Stimulated activated CD8-positive, alpha-beta memory T cell treated with anti-CD3 and anti-CD28 coated beads, Interleukin-15, amount 100 ng/mL, for 1 hour (primary cell): ENCODE measurements at places on chromosomes 6 and 20.

- DNase-seq, result no peak
These were observed 227.2 kb downstream of the TMEM242 start for GRCh38 chr6:157096105-157096504.

DNA sequence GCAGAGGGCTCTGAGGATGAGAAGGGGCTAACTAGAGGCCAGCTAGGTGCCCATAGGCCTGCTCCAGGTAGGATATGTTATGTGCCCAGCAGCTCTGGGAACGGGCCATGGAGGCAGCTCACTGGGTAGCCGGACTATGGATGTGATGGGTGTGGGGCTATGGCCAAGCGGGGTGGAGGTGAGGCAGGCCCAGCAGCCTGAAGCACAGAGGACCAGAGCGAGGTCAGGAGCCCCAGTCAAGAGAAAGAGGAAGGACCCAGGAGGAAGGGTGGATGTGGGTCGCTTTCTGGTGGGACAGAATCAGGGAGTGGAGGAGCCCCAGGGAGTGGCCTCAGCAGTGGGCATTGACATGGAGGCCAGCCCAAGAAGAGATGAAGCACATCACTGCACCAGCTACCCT lies 117.9 kb upstream of the MLN start:
- no peak for DNase-seq

GRCh38 chr20:53539516-53539915 lies 54.1 kb downstream of the ZNF217 start:
- no peak for DNase-seq

DNA sequence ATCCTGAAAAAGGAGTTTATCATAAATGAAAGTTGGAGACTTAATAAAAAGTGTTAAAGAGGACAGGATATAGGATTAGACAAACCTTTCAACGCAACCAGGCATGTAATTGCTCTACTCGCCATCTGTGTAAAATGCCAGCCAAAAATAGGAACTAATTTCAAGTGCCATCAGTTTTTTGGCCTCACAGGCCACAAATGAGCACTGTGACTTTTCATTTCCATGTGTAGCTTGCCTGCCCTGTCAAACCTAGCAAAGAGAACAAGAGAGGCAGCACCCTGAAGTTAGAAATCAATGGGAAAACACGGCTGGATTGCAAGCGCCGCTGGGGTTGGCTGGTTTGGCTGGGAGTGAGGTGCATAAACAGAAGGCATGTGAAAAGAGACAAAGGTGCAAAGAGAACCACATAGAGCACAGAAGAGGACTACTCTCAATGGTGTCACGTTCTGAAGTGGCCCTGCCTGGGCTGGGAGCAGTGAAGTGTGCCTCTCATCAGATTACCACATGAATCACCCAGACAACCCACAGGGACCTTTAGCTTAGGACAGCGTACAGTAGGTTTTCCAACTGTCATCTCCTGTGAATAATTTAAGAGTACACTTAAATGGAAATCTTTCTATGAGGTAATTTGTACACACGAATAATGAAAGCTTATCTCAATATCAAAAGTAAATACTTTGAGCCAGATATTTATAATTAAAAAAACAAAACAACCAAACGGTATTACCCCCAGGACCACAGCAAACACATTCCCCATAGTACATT lies 78.0 kb upstream of the NHSL1 start:
- no peak for DNase-seq

- no peak for DNase-seq
These were observed 977 bp downstream of the HMGN4 start for GRCh38 chr6:26539071-26539615.

DNA sequence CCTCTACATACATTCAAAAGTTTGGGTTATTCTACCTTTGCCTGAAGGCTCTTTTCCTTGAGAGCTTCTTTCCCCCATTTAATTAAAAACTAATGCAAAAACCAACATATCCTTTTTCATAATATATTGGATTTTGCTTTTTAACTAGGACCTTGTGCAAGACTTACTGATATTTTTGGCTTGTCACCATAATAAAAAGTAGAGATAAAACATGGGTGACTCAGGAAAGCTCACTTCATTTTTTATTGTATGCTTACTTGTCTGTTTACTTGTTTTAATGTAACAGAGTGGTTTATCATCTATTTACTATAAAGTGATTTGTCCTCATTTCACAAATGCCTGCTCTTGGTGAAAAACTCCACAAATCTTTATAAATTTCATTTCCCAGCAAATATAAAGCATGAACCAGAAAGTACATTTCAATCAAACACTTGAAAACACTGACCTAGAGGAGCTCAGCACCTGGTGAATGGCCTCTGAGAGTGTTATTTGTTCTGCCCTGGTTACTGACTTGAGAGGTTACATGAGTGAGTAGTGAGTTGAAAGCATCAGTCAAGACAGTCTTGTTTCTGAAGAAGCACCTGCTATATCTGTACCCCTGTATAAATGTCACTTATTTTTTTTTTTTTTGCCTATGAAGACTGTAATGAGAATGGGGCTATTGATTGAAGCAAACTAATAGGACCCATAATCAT lies 20.8 kb downstream of the ADGRG6 start:
- no peak for DNase-seq

- DNase-seq, result no peak
These were observed 349.2 kb downstream of the MAFB start for GRCh38 chr20:40339661-40340449.

DNA sequence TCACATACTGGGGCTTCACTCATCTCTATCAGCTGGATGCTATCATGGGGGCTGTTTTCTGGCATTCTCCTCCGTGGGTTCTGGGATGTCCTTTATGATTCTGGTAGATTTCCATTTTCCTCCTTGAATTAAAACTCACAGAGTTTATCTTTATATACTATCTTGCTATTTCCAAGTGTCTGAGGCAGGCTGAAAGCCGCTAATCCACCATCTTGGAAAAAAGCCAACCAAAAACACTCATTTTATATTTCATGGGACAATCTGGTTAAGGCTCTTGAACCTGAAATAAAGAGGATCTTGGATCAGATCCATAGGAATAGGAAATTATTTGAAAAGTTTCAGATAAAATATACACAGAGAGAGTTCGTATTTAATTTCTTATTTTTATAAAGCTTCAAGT lies 86.0 kb downstream of the AFG1L start:
- no peak for DNase-seq

- no peak for DNase-seq
These were observed 52.4 kb downstream of the GMDS start for GRCh38 chr6:2192976-2193375.

GRCh38 chr6:89372506-89372901 lies 20.0 kb upstream of the UBE2J1 start:
- DNase-seq, result no peak

DNA sequence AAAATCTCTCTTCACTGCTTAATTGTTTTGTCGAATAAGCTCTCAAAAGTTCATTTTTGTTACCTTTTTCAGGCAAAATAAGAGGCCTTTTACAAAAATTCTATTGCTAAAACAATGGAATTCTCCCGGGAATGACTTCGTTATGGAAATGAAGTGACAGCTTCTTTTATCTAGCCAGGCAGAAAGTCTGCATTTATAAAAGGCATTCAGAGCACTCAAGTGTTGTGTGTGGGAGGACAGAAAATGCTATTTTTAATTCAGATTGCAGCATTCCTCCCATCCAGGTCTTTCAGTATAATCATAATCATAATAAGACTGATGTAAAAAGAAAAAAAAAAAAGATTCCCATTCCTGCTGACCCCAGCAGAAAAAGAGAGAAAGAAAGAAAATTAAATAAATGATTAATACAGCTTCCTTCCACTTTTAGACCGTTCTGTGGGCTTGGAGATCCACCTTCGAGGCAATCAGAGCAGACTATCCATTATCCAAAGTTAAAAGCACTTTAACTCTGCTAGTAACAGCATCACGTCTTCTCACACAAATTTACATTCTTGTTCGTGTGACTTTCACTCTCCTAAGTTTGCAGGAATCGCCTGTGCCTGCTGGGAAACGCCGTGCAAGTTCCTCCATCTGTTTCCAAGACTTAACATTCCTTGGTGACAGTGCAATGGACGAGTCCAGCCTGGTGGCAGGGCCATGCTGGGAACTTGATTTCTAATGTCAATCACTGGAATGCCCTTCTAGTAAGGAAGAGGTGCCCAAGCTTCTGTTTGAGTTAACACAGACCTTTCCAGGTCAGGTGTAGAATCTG lies 258.8 kb downstream of the GMPR start:
- no peak for DNase-seq

- DNase-seq, result no peak
These were observed 2.6 kb upstream of the GID8 start for GRCh38 chr20:62935204-62935967.

GRCh38 chr6:129444683-129445082 lies 265.3 kb downstream of the ARHGAP18 start:
- DNase-seq, result no peak

GRCh38 chr6:159693894-159694545 lies 979 bp upstream of the SOD2 start:
- DNase-seq, result no peak

DNA sequence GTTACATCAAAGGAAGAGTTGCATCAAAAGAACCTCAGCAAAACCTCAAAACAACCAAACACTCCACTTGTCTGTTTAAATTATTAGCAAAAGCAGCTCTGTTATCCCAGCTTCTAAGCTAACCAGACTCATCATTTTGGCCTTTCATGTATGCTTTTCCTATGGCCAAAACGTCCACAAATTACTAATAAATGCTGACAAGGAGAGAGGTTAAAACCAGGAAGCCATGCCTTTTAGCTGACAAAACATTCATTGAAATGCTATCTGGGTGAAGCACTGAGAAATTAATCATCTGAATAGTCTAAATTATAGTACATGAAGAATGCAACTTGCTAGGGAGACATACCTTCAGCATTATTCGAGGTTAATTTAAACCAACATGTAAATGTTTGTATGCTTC lies 80.6 kb downstream of the LAMA2 start:
- DNase-seq, result no peak

GRCh38 chr6:153780011-153780410 lies 259.0 kb upstream of the OPRM1 start:
- no peak for DNase-seq

GRCh38 chr20:23071996-23072395 lies 14.1 kb downstream of the CD93 start:
- DNase-seq, result no peak

- no peak for DNase-seq
These were observed 45.6 kb upstream of the ANKEF1 start for GRCh38 chr20:9989066-9989724.

GRCh38 chr6:46899659-46900058 lies 22.1 kb downstream of the ADGRF5 start:
- no peak for DNase-seq

GRCh38 chr6:119540417-119540816 lies 190.9 kb upstream of the MAN1A1 start:
- no peak for DNase-seq

GRCh38 chr20:50567860-50568548 lies 57.8 kb downstream of the PTPN1 start:
- DNase-seq, result no peak

- no peak for DNase-seq
These were observed 709.6 kb upstream of the MARCKS start for GRCh38 chr6:113147544-113147943.

DNA sequence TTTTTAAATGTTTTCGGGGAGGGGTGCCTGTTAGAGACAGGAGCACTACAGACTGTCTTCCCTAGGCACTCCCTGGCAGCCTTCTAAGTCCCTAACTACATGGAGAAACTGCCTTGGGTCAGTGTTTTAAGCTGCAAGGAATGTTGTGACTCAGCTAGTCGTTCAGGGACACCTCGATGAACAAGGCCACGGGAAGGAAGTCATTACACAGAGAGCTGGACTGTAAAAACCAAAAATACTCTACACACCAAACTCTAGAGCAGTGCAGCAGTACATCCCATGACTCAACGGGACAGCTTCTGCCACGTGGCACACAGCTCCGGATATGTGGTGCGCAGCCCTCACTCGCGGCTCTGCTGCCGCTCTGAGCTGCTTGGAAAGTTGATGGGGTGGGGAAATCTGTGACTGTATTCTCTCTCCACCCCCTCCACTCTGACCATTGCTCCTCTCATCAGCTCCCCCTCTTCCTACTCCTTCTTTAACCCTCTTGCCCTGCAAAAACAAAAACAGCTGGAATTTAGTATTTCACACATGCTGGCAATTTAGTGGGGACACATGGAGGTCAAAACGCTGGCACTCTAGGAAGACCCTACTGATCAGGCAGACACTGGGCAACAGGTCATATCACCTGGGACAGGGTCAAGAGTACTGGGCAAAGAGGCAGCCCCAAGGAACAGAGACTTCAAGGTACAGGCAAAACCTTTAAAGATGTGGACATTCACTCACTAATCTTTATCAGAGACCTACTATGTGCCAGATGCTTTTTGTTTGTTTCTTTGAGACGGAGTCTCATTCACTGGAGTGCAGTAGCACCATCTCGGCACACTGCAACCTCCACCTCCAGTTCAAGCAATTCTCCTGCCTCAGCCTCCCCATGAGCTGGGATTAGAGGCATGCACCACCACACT lies 10.9 kb upstream of the LPIN3 start:
- peak; percentile 35 for DNase-seq

GRCh38 chr6:36463676-36464075 lies 20.9 kb downstream of the KCTD20 start:
- DNase-seq, result no peak

DNA sequence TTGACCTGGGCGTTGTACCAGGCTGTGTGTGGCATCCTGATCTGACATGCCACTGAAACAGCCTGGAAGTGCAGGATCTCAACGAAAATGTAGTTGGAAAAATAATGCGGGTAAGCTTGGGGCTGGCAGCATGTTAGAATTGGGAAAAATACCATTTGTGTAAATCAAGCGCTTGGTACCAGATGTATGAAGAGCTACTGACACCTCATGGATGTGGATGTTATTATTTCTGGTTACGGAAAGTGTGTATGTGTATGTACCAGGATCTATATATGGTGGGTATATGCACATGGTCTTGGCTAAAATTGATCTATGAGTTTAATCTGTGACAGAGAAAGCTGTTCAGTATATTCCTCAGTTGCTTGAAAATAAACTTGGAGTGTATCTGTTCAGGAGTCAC lies 22.7 kb downstream of the HIVEP1 start:
- DNase-seq, result no peak

- no peak for DNase-seq
These were observed 141.5 kb downstream of the MYB start for GRCh38 chr6:135322427-135323201.

DNA sequence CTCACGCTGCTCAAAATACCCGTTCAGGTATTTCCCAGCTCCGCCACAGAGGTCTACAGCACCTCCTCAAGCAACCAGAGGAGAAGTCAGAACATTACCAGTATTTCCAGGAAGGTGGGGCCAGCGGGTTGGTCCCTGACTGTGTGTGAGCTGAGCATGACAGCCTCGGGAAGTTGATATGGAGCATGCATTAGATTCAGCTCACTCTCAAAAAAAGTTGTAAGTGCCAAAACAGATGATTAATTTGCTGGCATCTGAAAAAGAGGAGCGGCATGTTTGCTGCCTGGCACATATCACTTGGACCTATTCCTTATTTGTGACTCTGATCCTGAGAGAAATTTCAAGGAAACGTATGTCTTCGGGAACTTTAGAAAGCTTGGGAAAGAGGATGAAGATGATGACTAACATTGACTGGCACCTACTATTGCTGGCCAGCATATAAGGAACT lies 32.3 kb downstream of the ELOVL2 start:
- no peak for DNase-seq

- DNase-seq, result no peak
These were observed 3.0 kb upstream of the SDCBP2 start for GRCh38 chr20:1331801-1332453.
